HEK293T (cell line): ENCODE measurements at places on chromosomes 12 and 14.

DNA sequence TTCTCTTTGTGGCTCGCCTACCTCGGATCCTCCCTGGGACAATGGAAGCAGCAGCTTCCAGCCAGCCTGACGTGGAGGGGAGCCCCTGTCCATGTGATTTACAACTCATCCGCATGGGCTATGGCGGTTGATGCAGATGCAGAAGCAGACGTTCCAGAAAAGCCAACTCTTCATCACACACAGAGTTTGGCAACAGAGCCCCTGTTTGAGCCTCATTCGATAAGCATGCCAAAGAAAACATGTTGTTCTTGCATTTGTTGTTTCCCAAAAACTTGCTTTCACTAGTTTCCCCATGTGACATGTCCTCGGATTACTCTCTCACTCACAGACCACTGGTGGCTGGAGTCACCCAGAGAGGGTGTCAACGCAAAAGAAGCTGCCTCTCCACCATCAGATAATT lies 16.4 kb upstream of the TC2N start:
- DNase-seq = no peak

DNA sequence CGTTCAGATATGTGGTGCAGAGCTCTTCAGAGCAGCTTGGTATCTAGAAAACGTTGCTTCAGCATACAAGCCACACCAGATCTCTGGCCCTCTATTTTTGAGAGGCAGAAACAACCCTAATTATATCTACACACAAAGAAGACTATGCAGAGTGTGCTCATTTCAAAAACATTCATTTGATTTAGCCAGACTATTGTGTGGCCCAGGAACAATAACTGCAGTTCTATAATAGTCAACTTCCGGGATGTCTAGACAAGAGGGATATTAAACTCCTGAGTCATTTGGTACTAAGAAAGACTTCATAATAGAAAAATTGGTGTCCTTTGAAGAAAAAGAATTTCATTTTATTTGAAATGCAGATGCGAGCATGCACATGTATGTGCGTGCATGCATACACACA lies 153.8 kb downstream of the PELI2 start:
- DNase-seq = no peak

DNA sequence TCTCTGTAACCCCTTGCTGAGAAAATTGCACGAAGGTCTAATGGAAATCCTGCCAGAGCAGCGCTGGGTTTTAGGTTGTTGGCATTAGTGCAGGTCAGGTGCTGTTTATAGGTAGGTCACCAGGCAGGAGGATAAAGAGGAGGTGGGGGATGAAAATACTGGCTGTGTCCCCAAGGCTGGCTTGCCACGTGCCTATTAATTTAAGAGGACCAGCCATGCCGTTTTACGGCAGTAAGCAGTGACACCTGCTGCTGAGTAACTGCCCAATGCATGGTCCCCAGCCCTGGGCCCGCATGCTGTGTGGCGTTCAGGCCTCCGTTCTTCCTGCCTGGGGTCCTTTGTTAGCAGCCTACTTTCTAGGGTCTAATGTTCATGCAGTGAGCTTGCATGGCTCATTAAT lies 67.2 kb downstream of the WDR20 start:
- no peak for DNase-seq

DNA sequence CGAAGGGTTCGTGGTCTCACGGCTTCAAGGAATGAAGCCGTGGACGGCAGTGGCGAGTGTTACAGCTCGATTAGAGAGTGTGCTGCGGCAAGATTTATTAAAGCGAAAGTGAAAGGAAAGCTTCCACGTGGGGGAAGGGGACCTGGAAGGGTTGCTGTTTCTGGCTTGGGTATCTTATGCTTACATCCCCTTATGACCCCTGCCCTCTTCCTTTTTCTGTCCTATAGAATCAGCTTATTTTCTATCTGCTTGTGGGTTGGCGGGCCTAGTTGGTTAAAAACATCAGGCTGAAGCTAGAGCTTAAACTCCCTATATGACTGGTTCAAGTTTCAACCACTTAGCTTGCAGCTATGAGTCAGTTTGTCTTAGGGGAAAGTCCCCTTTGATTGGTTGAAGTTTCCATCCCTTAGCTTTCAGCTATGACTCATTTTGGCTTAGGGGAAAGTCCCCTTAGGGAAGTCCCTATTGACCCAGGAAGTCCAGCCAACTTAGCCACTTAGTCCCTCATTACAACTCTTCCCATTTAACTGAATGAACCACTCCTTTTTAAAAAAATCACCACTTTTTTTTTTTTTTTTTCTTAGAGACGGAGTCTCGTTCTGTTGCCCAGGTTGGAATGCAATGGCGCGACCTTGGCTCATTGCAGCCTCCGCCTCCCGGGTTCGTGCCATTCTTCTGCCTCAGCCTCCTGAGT lies 1494.7 kb upstream of the TMEM132C start:
- DNase-seq = no peak

GRCh38 chr12:131403676-131404075 lies 307.2 kb upstream of the SFSWAP start:
- DNase-seq = no peak

DNA sequence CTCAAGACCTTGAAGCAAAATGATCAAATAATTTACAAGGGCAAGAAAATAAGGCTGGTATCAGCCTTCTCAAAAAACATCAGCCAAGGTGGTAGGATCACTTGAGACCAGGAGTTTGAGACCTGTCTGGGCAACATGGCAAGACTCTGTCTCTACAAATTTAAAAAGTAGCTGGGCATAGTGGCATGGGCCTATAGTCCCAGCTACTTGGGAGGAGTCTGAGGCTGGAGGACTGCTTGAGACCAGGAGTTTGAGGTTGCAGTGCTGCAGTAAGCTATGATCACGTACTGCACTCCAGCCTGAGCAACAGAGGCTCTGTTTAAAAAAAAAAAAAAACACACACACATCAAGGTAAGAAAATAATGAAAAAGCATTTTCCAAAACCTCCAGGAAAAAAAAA lies 22.1 kb downstream of the SEC23A start:
- DNase-seq = no peak

GRCh38 chr14:81691931-81692330 lies 158.3 kb upstream of the SEL1L start:
- no peak for DNase-seq

DNA sequence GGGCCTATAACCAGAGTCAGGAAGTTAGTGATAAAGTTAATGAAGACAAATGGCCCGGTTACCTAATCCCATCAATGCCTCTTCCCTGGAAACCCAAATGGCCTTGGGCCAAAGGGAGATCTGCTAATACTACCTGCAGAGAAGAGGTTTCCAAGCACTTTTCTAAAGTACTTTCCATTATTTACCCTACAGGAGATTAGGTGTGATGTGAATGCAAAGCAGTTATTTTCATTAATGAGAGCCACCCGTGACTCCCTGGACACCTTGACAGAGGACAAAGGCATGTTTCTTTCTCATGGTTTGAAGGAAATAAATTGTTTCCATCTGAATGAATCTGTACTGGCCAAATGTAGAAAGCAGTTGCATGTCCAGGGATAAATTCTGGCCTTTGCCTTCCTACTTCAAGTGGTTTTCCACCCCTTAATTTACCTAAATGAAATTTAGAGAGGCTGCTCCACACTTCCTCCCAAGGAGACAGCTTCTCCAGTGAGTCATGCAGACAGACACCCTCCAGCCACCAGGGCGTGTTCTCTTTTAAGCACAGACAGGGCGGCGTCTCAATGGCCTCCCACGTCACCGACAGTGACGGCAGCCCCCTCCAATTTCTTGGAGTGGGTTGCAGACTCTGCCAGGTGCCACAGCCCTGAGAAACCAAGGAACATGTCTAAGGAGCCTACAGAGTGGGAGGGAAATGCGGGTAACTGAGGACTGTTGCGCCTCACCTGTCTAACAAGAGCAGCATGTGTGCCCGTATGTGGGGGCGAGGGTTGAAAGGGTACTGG lies 43.9 kb upstream of the GNPNAT1 start:
- DNase-seq = peak; percentile 50

- DNase-seq = peak; percentile 12
These were observed 55.2 kb downstream of the SLC38A4 start for GRCh38 chr12:46770501-46771183.

- DNase-seq = no peak
These were observed 153.1 kb upstream of the DCN start for GRCh38 chr12:91335699-91336098.

DNA sequence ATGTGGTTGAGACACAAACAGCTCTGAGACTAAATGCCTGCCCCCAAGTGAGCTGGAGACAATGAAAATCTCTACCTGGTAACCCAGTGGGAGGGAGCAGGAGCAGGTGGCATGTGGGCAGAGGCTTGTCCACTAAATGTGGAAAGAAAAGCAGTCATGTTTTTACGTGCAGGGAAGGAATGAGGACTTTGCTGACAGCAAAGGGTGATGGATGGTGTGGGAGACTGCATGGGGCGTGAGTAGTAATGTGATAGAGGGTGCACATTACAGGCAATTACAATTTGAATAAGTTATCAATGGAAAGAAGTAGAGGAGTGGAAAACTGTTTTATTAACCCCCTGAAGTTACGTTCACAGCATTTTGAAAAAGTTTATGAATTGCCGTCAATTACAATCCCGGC lies 176.6 kb downstream of the NRXN3 start:
- DNase-seq = no peak
